GM12878 (cell line): ENCODE measurements at places on chromosomes 2 and 18. TPM values are rescaled to one million over a fixed set of nuclear protein-coding genes. Genes with fewer than 3 reads are reported as not detected.

ANKRD53 gene
- total RNA-seq, result not detected in 2 replicates

AQP12B gene
- total RNA-seq, result not detected in 2 replicates

GKN2 gene
- total RNA-seq, result not detected in 2 replicates

CXCR2 gene
- 0.36 TPM in 1 of 2 replicates, not detected in the other for total RNA-seq

IL1A gene
- 6.1 and 6.6 TPM in 2 replicates for total RNA-seq

FAM110C gene
- not detected in 2 replicates for total RNA-seq

INPP4A gene
- total RNA-seq, result 54.0 and 62.3 TPM in 2 replicates

CYP1B1 gene
- 9.0 and 10.1 TPM in 2 replicates for total RNA-seq

MC5R gene
- not detected in 2 replicates for total RNA-seq

OTX1 gene
- 0.35 and 0.67 TPM in 2 replicates for total RNA-seq

SIX3 gene
- 0.21 and 0.26 TPM in 2 replicates for total RNA-seq

UCN gene
- total RNA-seq, result 1.1 and 2.0 TPM in 2 replicates

GRCh38 chr18:6249170-6249569 is 165.5 kb downstream of the L3MBTL4 start:
- peak; percentile 62 for DNase-seq

DNA sequence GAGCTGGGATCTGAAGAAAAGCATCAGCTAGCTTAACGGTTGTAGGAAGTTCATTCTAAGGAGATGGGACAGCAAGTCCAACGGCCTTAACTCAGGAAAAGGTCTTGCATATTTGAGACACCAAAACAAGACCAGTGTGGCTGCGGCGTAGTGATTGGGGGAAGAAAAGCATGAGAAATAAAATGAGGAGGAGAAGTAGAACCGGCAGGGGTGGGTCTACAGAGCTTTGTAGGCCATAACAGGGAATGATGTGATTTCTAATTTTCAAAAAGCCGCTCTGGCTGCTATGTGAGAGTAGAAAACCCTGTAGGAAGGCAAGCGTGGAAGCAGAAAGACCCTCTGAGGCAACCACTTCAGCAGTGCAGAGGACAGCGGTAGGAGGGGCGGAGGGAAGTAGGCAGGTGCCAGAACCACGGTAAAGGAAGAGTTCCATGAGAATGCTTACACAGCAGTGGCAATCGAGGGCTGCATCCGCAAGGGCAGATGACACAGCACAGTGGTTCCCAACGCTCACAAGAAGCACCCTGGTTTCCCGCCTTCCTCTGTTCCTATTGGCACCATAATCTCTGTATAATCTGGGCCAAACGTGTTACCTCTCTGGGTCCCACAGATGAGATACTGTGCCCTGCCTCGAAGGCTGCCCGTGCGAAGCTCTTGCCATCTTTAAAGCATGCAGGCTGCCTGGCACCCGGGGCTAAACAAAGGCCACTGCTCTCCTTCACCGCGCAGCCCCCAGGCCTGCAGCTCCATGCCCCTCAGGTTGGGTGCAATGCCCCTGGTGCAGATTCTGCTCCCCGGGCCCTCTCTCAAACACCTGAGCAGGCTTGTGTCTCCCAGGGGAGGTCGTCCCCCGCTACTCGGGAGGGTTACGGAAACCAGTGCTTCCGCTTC is 795 bp downstream of the ANKRD39 start:
- DNase-seq, result no peak

DNA sequence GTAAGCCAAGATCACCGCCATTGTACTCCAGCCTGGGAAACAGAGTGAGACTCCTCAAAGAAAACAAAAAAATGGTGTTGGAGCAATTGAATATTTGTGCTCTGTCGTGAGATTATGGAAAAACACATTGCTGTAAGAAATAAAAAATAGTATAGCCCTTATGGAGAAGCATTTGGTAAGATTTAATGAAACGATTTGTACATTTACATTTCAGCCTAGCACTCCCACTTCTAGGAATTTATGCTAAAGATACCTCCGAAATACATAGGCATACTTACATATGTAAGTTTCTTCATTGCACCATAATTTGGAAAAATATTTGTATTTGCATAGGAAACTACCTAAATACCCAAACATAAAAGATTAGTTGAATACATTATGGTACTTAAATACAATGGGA is 8.7 kb upstream of the DTNB start:
- DNase-seq, result no peak

- no peak for DNase-seq
Observed at GRCh38 chr2:95166065-95166763, 605 bp downstream of the ZNF2 start.

GRCh38 chr2:99420751-99421299 is 69.0 kb downstream of the REV1 start:
- no peak for DNase-seq

- DNase-seq, result no peak
Observed at GRCh38 chr2:129248198-129248597, 731.3 kb upstream of the RAB6C start.

DNA sequence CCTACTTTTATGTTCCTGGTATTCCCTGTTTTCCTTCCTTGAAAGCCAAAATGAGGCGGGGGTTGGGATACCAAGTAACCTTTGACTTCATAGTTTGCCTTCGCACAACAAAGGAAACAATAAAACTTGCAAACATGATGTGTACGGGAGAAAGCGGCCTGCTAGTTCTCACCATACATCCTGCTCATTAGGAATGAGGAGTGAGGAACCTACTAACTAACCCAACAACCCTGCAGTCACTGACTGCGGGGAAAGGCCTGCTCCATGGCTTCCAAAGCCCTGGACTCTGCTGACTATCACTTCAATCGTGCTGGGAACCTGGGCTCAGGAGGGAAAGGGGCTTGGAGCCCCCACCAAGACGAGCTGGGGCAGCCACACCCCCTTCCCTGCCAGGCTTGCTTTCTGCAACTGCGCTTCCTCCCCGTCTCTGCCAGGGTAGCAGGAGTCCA is 24.2 kb downstream of the RPL31 start:
- no peak for DNase-seq

GRCh38 chr2:96239745-96240264 is 26.0 kb downstream of the TMEM127 start:
- DNase-seq, result no peak

GRCh38 chr2:85160966-85161960 is 28.1 kb downstream of the TCF7L1 start:
- DNase-seq, result no peak

- DNase-seq, result no peak
Observed at GRCh38 chr2:120508567-120509041, 162.7 kb downstream of the INHBB start.

DNA sequence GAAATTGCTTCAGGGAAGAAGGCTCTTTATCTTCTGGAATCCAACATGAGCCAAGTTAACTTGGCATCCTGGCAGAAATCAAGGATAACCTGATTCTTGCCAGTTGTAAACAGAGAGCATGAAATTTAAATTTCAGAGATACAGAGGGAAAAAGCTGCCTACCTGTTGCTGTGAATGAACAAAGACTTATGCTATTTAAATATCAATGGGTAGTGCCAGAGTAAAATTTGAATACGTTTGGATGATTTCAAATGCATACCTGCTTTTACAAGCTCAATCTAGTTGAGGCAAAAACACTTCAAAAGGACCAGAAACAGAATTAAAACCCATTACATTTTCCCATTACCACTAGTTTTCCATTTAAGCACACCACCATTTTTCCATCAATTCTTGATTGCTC is 60.9 kb downstream of the CHST9 start:
- DNase-seq, result no peak

GRCh38 chr2:192087398-192087958 is 107.3 kb downstream of the TMEFF2 start:
- no peak for DNase-seq

- DNase-seq, result no peak
Observed at GRCh38 chr18:10133516-10133915, 219.7 kb downstream of the VAPA start.

DNA sequence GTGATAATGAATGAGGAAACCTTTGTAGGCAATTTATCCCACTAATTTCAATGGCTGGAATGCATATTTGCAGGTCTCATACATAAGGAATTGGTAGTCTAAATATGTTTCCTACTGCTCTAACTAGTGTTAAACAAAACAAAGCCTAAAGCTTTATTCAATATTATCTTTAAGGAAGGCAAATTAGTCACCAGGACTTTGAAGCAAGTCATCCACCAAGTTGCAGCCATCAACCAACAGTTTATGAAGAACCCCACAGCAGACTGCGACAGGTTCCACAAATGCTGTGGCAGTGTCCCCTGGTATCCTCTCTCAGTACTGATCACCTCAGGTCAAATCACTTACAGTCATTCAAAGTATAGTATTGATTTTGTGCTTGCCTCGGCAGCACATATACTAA is 181.5 kb upstream of the ZFP36L2 start:
- no peak for DNase-seq
